ENCODE measurements at places on chromosomes 16 and 17. TPM values are rescaled to one million over a fixed set of nuclear protein-coding genes. Genes with fewer than 3 reads are reported as not detected.
A peak's percentile ranks its signal among the peaks of the same experiment; 100 is the strongest.

The DPEP3 gene
- not detected for total RNA-seq

DNA sequence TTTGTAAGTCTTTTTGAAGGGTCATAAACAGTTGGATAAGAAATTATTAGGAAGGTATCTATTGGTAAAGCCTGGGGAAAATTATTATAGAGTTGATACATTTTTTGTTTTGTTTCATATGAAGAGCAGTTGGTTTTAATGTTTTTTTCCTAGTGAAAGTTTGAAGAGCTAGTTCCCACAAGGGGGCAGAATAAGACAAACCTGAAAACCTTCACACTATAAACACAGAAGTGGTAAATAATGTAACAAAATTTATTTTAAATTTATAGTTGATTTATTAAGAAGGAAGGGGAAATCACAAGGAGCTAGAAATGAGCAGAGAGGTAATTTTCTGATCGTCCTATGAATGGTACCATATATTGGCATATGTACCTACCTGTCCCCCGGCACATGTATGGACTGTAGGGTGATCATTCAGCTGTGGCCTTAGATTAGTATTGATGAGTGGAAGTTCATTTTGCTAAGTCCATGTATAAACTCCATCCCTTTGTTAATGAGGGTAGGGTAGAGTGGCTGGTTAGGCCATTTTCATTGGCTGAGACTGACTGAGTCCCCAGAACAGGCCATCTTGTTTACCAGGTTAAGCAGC is 116.3 kb downstream of the TANC2 start:
- peak; percentile 42 for DNase-seq

DNA sequence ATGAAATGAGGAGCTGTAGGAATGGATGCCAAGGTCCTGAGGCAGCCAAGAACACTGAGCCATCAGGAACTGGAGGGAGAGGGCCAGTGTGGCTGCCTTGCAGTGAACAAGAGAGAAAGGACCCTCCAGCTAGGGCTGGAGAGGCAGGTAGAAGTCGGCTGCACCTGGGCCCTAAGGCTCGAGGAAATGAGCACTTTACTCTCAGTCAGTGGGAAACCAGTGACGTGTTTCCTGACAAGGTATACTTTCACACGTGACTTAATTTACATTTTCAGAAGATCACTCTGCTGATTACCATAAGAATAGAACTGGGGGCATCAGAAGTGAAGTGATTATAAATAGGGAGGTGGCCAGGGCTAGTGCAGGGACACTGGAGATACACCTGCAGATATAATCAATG is 115.2 kb downstream of the C17orf67 start:
- no peak for DNase-seq

GRCh38 chr17:78315355-78316114 is 44.3 kb downstream of the SOCS3 start:
- DNase-seq, result peak; percentile 97

- no peak for DNase-seq
Observed at GRCh38 chr17:77772899-77773358, 185.6 kb upstream of the TNRC6C start.

DNA sequence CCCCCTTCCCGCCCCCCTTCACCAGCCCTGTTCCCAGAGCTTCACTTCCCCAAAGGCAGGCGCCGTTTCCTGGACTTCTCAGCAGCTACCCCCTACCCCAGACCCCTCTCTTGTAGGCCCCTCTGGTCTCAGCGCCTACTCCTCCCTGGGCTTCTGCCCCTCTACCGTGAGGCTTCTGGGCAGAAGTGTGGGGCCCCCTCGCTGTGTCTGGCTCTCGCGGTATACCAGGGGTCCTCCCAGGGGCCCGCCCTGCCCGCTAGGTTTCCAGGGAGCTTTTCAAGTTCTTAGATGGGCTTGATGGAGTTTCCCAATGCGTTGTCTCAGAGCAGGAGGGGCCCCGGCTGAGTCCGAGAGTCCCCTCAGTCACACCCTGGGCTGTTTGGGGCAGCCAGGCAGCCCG is 247.1 kb downstream of the SEC14L1 start:
- no peak for DNase-seq
